ENCODE measurements at places on chromosomes 5 and 9. TPM values are rescaled to one million over a fixed set of nuclear protein-coding genes. Genes with fewer than 3 reads are reported as not detected.

- DNase-seq = peak; percentile 18
Observed at GRCh38 chr5:89147031-89147430, 264.0 kb upstream of the MEF2C start.

- no peak for DNase-seq
Observed at GRCh38 chr5:94157704-94158539, 416.5 kb upstream of the POU5F2 start.

DNA sequence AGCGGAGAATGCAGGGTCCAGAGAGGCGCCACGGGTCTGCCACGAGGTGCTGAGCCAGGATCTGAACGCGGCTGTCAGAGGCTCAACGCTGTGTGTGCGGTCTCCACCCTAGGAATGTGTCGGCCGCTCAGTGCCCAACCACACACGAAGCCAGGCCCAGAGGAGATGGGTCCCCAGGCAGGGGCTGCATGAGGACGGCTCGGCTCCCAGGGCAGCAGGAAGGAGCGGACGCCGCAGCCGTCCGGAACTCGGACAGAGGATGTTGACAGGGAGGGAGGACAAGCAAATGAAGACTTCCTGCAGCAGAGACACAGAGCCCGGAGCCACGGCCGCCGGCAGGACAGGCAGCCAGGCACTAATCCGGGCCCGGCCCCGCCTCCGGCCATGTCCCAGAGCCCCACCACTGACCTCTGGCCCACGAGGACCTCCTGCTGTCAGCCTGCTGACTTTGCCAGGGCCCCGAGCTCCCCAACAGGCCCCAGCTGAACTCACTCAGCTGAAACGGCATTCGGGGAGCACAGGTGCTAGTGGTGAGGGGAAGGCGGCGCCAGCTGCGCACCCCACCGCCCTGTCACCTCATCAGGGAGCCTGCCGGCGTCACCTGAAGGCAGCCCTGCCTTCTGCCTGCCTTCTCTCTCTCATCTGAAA is 12.7 kb downstream of the VAV2 start:
- peak; percentile 27 for DNase-seq

- DNase-seq = no peak
Observed at GRCh38 chr9:91208419-91208745, 153.3 kb downstream of the AUH start.

- DNase-seq = no peak
Observed at GRCh38 chr5:2705861-2706260, 45.6 kb downstream of the IRX2 start.

DNA sequence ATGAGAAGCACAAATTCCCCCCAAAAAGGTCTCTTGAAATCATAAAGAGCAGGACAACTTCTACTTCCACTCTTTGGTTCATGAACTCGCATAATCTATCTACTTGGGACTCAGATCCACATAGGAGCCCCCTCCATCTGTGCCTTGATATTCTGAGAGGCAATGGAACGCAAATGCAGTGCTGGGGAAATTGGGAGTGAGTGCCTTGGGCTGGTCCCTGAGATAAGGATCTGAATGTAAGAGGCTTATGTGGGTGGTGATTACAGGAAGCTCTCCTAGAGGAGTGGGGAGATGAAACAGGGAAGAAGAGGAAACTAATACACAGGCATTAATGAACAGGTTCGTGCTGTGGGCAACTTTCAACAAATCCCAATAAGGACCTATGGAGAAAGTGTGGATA is 285.6 kb downstream of the RASEF start:
- no peak for DNase-seq

- no peak for DNase-seq
Observed at GRCh38 chr5:79686799-79687198, 2.8 kb upstream of the CMYA5 start.

GRCh38 chr5:66010476-66010875 is 84.1 kb downstream of the ERBIN start:
- DNase-seq = peak; percentile 14

DNA sequence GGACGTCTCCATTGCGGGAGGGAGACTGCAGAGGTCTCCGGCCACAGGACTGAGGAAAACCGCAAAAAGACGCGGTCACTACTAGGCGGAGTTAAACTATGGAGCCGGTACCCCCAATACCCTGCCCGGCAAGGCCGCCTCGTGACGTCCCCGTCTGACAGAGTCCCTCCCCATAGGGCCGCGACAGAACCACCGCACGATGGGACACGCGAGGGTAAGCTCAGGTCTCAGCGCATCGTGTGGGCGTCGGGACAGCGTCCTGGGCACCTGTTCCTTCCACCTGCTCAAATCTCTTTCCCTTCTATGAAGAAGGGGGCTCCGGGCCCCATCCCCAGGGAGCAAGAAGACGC is 35.2 kb upstream of the GLDC start:
- DNase-seq = peak; percentile 44

GRCh38 chr9:81053298-81054025 is 635.9 kb downstream of the TLE1 start:
- peak; percentile 29 for DNase-seq

GRCh38 chr9:92682269-92682668 is 12.3 kb upstream of the IPPK start:
- DNase-seq = no peak

The C9orf72 gene
- total RNA-seq = 2.3 TPM

The OR2S2 gene
- total RNA-seq = not detected

The TUSC1 gene
- 1.9 TPM for total RNA-seq

The CDH6 gene
- total RNA-seq = 90.1 TPM
